ENCODE measurements at places on chromosomes 1 and 21.

DNA sequence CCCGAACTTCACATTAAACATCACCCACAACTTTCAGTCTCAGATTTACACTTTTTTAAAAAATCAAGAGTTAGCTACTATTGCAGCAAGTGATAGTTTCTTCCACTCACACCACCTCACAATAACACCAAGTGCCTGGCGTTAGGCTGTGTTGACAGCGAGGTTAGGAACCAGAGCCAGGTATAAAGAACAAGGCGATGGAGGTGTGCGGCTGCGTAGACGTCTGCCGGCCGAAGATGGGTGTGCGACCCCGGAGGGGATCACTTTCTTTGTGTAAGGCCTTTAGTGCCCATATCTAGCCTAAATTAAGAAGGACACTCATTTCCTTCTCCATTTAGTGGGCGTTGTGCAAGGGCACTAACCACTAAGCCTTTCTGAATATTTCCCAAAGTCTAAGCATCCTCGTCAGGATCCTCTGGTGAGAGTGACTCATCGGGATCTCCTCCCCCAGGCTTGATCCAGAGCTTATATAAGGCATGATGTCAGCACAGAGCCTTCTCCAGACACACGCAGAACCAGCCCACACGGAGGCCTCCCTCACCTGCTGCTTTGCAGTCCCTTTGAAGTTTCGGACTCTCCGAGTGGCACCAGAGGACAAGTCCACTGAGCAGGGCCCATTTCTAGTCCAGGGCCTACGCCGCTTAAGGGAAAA is 11.8 kb downstream of the NHLH2 start:
- DNase-seq, result peak; percentile 94

- DNase-seq, result peak; percentile 32
These were observed 653 bp downstream of the FNDC10 start for GRCh38 chr1:1599030-1599934.

DNA sequence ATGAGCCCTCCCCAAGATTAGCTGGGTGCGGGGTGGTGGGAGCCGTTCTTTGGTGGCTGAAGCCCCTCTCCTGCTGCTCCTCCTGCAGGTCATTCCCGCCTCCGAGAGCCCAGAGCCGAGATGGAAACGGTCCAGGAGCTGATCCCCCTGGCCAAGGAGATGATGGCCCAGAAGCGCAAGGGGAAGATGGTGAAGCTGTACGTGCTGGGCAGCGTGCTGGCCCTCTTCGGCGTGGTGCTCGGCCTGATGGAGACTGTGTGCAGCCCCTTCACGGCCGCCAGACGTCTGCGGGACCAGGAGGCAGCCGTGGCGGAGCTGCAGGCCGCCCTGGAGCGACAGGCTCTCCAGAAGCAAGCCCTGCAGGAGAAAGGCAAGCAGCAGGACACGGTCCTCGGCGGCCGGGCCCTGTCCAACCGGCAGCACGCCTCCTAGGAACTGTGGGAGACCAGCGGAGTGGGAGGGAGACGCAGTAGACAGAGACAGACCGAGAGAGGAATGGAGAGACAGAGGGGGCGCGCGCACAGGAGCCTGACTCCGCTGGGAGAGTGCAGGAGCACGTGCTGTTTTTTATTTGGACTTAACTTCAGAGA is 448 bp downstream of the G0S2 start:
- DNase-seq, result peak; percentile 25

- DNase-seq, result peak; percentile 61
These were observed 131.5 kb downstream of the HUNK start for GRCh38 chr21:32004291-32004690.

DNA sequence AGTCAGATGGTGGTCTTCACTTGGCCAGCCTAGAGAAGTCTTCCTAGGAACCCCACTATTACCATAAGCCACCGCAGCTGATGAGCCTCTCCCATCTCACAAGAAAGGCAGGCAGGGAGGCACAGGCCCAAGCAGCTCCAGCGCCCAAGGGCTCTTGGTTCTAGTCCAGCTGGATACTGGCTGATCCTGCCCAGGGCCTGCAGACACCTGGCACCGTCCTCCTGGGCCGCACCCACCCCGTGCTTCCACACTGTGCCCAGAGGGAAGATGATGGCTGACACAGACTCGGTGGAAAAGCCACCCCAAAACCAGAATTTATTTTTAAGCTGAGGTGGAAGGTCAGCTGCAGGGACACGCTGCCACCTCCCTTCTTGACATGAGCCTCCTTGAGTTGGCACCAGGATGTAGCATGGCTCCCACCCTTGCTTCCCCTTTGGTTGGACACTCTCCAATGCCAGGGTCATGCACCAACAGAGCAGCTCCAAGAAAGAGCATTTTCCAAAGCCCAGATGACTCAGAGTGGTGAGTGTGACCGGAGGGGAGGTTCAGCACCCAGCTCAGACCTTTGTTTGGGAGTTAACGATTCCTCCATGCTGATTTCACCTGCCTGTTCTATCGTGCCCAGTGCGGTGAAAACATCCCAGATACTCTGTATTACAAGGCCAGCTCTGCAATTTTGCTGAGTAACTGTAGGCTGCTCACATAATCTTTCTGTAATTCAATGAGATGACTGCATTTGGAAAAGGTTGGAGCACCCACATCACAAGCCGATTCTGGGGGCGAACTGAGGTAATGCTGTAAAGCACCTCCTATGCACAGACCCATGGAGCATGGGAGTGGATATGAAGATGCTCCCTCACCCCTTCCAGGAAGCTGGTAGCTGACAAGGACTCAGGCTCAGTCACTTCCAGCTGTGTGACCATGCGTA is 63.1 kb upstream of the SLC2A1 start:
- no peak for DNase-seq

- no peak for DNase-seq
These were observed 69.4 kb downstream of the PLPP3 start for GRCh38 chr1:56509713-56510641.

GRCh38 chr1:234734869-234735268 is 124.9 kb upstream of the IRF2BP2 start:
- DNase-seq, result no peak

DNA sequence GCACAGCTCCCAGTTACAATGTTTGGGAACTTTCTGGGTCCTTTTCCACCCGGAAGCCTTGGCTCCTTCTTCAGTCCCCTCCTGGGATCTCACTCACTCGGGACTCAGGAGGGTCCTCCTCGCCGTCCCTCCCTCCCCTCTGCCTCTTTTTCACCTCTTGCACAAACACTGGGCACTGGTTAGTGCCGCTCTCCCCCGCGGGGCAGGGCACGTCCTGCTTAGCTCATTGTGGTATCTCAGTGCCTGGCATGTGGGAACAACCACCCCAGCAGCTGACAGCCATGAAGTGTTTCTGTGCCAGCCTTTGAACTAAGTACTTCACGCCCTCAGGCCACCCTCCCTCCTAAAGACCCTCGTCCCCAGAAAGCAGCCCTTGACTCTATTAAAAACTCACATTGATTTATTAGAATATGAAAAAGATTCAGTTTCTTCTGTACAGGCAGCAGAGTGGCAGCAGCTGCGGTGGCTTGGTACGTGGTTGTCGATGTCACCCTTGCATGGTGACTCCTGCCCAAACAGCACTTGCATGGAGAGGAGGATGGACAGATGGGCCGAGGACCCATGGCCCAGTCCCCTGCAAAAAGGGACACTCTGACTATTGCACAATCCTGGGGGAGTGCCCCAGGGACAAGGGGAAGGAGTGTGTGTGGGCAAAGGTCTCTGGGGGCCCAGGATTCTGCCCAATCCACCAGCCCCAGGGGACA is 56.3 kb downstream of the SLC9A1 start:
- DNase-seq, result no peak

- DNase-seq, result no peak
These were observed 112.9 kb downstream of the APP start for GRCh38 chr21:26057477-26058170.

GRCh38 chr21:45993210-45994085 is 11.9 kb downstream of the COL6A1 start:
- no peak for DNase-seq

DNA sequence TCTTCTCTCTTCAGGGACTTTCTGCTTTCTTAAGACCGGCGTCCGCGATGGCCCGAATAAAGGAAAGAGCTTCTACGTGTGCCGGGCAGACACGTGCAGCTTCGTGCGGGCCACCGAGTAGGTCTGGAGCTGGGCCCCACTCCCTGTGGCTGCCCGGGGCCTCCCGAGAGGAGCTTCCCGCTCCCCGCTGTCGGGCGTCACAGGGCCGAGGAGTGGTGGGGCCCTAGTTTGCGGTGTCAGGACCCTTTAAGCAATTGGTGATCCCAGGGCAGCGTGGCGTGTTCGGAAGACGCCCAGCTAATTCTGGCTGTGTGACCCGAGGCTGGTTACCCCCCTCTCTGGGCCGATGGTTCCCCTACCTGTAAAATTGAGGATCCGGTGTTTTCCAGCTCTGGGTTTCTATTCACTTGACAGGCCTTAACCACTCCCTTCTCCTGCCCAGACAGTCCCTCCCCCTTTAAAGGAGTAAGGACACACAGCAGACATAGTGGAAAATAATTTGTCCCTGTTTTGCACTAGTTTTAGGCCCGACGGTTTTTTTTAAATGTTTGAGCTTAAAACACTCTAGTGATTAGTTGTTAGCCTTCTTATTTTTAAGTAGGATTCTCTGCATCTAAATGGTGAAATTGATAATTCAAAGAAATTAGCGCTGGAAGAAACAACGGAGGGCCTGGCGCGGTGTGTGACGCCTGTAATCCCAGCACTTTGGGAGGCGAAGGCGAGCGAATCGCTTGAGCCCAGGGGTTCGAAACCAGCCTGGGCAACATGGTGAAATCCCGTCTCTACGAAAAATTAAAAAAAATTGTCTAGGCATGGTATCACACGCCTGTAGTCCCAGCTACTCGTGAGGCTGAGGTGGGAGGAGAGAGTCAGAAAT is 553 bp downstream of the TTF2 start:
- DNase-seq, result peak; percentile 35

DNA sequence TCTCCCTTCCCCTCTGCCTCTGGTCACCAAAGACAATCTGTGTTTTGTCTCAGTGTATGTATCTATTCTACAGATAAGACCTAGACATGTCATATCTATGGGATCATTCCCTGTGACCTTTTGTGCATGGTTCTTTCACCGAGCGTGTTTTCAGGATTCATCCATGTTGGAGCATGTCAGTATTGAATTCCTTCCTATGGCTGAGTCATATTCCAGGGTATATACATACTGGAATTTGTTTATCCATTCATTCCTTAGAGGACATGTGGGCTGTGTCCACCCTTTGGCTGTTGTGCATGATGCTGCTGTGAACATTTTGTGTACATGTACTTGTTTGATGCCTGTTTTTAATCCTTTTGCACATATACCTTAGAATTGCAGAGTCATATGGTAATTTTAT is 69.9 kb downstream of the NFASC start:
- DNase-seq, result peak; percentile 34

- DNase-seq, result no peak
These were observed 152.7 kb downstream of the HIVEP3 start for GRCh38 chr1:41766041-41766440.

- no peak for DNase-seq
These were observed 81.2 kb upstream of the RUNX3 start for GRCh38 chr1:25011275-25011674.

DNA sequence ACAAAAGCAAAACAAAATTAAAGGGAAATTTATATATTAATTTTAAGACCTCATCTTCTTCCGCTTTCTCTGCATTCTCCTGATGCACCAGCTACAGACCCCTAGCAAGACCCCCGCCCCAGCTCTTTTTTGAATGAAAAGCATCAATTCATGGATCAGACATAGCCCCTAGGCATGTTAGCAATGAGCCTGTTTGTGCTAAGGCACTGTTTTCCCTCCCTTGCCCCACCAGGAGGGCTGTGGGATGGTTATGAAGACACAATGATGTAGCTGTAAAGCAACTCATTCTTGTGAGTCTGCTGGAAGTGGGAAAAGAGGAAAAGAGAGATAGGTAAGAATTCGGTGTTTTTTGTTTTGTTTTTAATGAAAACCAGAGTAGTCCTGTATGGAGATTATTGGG is 88.5 kb upstream of the ZBTB18 start:
- DNase-seq, result no peak

DNA sequence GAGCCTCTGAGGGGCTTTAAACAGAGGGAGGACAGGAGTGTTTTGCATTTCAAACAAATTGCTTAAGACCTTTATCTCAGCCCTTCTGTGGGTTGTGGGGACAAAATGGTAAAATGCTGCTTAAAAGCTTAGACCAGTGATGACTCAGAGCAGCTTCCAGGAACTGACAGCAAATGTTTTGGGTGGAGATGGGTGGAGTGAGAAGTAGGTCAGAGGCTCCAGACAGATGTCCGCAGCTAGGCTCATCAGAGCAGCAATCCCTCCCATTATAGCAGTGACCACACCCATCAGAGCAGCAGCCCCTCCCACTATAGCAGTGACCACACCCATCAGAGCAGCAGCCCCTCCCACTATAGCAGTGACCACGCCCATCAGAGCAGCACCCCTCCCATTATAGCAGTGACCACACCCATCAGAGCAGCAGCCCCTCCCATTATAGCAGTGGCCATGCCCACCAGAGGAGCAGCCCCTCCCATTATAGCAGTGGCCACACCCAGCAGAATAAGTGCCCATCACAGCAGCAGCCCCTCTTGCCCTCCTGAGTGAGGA is 532.2 kb downstream of the MATN1 start:
- peak; percentile 63 for DNase-seq

DNA sequence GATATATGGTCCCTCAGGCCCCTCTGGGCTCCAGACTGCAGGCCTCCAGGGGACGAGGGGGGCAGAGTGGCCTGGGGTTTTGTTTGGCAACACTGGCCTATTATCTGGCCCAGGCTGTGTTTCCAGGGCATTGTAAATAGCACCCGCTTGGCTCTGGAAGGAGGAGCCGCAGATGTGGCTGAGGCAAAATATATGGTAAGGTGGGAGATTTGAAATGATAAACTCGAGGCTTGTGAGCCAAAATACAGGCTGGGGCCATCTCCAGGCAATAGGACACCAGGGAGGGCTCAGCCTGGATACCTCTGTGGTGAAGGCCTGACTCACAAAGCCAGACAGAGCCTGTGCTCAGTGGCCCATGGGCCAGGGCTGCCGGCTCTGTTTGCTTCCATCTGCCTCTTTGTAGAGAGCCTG is 14.0 kb downstream of the NAV1 start:
- DNase-seq, result peak; percentile 84

DNA sequence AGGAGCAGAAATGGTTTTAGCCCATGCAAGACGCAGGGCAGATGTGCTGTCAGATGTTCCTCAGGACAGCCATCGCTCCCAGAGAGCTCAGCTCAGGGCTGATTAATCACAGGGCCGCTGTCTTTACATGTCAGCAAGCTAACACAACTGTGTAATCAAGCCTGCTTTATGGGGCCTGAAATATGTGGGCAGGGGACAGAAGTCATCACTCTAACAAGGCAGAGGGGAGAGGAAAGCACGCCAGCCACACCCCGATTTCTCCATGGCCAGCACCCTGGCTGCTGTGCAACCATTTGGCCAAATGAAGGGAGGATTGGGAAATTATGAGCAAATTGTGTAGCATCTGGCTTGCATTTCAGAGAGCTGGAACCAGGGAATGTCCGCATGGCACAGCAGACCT is 368.8 kb downstream of the NPHP4 start:
- no peak for DNase-seq

- peak; percentile 56 for DNase-seq
These were observed 109.5 kb upstream of the SIM2 start for GRCh38 chr21:36589352-36589971.

GRCh38 chr1:201628490-201628889 is 89.6 kb downstream of the NAV1 start:
- DNase-seq, result no peak

- no peak for DNase-seq
These were observed 517.2 kb upstream of the B3GALT2 start for GRCh38 chr1:193703655-193704054.
